ENCODE measurements at places on chromosomes 11 and 22.

DNA sequence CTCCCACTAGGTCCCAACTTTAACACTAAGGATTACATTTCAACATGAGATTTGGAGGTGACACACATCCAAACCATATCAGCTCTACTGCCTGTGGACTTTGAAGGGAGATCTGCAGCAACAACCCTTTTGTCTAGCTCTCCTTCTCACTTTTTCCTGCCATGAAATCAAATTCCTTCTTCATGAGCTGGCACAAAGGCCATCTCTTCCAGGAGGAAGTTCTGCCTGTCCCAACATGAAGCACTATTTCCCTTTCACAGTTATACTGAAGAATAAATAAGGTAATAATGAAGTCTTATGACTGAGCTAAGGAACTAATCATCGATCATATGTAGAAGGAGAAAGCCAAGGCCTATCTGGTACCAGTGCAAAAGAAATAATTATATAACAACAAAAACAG is 253.5 kb upstream of the TENM4 start:
- no peak for DNase-seq

DNA sequence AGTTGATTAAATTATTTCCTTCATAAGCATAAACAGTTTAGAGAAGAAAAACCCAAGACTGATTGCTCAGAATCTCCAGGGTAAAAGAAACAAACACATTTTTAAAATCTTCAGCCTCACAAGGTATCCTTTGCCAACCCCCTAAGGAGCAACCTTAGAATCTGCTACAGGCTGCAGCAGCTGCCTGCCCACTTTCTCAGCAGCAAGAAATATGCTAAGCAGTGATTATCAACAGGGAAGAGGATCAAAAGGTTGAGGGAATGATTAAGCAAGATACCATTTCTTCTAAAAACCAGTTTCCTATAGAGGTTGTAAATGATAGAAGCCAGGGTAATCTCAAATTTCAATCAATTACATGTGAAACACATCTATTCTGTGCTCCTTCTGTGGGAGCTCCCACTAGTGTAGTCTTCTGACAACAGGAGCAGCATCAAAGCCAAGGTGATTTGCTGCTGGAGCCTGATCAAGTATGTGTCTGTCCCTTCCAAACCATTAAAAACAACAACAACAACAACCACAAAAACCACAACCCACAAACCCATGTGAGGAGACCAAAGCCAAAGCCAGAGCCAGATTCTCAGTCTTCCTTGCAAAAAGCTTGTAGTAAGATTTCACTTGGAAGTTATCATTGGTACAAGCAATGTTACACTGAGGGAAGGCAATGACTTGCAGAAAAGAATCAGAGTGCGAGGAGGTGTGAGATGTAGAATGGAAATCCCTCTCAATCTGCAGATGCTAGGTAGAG is 761.2 kb downstream of the DLG2 start:
- DNase-seq = no peak

GRCh38 chr22:21952586-21953571 is at the start of gene PPM1F:
PPM1F (minus strand) TSS chr22:21952848; CDS start chr22:21946048, 6,800 bp downstream.
- DNase-seq = peak; percentile 95

DNA sequence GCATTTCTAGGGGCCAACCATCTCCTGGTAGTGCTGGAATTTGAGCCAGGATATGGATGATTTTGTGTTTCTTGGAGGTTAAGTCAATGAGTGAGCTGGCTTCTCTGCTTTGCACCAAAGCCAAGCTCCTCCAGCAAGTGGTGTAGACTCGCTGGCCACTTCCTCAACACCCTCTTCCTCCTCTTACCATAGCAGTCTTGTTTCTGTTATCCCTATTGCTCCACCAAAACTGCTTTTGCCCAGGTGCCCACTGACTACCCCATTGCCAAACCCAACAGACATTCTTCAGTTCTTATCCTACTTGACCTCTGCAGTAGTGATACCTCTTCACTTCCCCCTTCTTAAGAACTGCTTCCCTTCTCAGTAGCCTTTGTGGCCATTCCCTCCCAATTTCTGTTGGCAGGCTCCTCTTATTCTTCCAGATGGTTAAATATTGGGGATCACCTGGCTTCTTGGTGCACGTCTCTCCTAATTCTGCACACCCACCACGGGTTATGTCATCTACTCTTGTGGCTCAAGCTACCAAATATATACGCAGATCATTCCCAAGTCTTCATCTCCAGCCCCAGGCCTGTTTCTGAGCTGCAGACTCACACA is 7.0 kb upstream of the PRG2 start:
- DNase-seq = no peak

DNA sequence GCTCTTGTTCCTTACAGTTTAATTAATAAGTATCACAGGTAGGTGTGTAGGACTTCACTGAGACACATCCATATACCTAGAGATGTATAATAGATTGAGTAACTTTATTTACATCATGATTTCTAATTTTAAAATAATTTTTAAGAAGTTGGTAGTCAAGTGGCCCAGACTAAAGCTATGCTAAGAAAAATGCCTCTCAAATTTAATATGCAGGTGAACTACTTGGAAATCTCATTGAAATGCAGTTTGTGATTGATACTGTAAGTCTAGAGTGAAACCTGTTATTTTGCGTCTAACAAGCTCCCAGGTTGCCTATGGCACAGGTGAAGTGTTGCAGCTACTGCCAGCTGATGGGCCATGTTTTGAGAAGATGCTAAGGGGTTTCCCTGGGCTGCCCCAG is at the start of gene OOSP4B:
OOSP4B (plus strand) TSS at position 301 of the 400 bp plus-strand sequence.
- no peak for DNase-seq

- DNase-seq = peak; percentile 72
Measured at GRCh38 chr22:20571531-20572007, 64.2 kb downstream of the MED15 start.

DNA sequence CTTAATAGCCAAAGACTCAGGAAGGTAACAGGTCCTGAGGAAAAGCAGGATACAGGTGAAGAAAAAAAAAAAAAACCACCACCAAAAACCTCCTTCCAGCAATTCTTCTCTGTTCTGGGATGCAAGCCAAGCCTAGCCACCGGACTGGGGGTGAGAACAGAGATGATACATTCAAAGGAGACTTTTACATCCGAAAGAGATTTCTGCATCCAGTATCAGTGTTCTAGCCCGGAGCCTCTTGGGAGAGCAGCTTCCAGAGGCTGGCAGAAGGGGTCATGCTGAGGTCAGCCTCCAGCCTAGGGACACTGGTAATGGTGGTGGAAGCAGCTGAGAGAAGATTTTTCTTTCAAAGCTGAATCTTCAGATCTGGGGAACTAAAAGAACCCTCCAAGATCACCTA is 76.2 kb downstream of the KCNC1 start:
- DNase-seq = no peak

DNA sequence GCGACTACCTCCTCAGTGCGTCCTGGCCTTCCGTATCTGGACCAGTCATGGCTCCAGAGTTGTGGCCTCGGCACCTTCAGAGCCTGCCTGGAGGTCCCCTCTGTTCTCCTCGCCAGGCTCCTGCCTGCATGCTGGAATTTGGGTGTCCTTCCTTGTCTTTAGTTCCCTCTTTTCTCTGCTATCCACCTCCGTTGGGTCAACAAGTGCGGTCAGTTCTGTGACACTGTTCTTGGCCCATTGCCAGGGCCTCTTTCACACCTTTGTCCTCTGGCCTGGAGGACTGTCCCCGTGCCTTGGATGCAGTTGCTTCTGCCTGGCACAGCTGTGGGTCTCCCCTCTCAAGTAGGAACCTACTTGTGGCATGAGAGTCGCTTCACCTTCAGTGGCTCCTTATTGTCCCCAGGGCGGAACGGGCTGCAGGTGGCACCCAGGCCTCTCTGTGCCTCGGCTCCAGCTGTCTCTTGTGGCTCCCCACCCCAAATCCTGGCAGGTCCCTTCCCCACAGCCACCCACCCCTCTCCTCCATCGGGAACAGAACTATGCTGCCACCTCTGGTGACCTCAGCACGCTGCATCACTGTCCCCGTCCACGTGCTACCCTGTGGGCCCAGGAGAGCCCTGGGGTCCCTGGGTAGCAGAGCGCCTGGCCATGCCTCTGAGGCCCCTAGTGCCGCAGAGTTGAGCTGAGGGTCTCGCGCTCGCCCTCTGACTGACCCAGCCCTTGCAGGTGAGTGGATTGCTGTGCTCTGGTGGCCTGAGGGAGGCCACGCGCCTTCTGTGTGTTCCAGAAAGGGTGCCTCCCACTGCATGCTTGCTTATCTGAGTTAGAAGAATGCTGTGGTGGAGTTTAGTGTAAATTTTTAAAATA is 4.7 kb downstream of the DGCR8 start:
- peak; percentile 80 for DNase-seq

DNA sequence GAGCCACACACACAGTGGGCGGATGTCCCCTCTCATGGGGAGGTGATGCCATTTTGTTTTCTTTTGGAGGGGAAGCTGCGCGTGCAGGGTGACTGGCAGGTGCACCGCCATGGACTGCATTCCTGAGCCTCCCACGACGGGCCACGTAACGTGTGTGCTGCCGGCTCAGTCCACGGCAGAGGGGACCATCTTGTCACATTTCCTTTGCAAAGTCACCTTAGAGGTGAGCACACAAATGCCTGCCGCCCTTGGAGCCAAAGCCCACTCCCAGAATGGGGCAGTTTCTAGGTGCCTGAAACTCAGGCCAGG is 262.5 kb downstream of the CTTN start:
- no peak for DNase-seq

DNA sequence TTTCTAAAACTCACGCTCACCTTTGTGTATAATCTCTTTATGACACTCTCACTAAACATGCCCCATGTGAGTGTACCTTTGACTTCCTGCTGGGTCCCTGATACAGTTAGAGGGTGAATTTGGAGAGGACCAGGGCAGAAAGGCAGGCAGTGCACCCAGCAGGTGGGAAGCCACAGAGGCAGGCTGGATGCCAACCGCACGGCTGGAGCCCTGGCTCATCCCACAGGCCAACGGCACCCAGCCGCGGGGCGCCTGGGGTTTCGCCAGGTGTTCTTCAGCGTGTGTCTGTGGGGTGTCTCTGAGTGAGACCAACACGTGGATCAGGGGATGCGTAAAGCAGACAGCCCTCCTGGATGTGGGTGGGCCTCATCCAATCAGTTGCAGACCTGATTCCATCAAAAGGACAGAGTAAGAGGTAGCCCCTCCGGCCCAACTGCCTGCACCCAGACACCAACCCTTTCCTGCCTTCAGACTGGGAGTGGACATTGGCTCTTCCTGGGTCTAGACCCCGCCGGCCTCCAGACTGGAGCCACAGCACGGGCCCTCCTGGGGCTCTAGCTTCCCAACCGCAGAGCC is 51.6 kb downstream of the DHCR7 start:
- no peak for DNase-seq

DNA sequence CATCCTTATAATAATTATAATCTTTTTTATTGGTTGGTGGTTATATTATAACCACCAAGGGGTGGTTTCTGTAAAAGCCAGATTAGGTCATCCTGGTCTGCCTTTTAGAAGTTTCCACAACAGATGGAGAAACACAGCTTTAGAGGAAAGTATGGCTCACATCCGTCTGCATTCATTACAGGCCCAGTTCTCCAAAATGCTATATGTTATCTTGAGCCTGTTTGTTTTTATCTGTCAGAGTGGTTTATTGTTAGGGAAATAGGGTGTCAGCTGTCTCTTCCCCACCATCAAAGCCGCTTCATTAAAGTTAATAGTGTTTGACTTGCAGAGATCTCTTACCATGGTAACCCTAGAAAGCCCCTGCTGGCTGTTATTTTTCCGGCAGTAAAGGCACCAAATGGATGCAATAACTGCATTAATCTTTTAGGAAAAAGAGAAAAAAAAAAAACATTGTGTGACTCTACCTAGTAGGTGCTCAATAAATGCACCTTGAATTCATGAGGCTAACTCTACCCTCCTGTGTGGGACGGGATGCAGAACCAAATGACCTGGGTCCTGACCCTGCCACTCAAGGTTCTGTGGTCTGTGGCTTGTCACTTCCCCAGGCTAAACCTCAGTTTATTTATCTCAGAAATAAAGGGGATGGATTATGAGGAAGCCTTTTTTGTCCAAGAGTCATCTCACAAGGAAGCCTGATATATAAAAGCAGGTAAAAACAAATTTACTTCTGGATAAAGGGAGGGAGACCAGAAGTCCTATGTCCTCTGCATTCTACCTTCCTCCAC is 118.3 kb downstream of the WT1 start:
- DNase-seq = no peak

GRCh38 chr11:119306373-119306890 is 10.5 kb downstream of the MCAM start:
- no peak for DNase-seq

DNA sequence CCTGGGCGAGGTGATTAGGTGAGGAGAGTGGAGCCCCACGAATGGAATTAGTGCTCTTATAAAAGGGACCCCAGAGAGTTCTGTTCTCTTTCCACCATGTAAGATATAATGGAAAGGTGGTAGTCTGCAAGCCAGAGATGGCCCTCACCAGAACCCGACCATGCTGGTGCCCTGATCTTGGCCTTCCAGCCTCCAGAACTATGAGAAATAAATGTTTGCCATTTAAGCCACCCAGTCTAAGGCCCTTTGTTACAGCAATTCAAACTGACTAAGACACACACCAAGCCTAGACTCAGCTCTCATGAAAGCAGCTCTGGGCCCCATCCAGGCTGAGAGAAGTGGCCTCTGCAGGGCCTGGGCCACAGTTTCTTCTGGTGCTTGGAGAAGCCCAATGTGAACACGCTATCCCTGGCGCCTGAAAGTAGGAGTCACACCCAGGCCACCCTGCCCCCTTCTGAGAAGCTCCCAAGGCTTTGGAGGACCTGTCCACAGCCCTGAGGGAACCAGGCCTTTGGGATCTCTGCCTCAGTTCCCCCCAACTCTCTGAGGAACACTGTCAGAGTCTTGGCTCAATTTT is 35.3 kb upstream of the LYVE1 start:
- DNase-seq = no peak

DNA sequence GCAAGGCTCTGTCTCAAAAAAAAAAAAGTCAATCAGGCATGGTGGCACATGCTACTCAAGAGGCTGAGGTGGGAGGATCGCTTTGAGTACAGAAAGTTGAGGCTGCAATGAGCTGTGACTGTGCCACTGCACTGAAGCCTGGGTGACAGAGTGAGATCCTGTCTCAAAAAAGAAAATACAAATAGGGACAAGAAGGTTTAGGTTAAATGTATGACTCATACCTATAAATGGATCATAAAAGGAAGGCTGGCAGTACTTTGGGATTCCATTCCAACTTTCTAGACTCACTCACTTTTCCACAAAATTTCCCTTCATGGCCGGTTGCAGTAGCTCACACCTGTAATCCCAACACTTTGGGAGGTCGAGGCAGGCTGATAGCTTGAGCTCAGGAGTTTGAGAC is 25.6 kb upstream of the OSBP start:
- no peak for DNase-seq

- DNase-seq = no peak
Measured at GRCh38 chr22:38866399-38867123, 5.5 kb downstream of the CBX6 start.

- no peak for DNase-seq
Measured at GRCh38 chr11:15605094-15605493, 490.4 kb downstream of the INSC start.

GRCh38 chr11:64580412-64580811 is 10.6 kb upstream of the SLC22A12 start:
- DNase-seq = no peak

GRCh38 chr11:4546878-4547277 is 1.9 kb downstream of the OR52M1 start:
- no peak for DNase-seq
